ENCODE measurements at places on chromosomes 1 and 21.

DNA sequence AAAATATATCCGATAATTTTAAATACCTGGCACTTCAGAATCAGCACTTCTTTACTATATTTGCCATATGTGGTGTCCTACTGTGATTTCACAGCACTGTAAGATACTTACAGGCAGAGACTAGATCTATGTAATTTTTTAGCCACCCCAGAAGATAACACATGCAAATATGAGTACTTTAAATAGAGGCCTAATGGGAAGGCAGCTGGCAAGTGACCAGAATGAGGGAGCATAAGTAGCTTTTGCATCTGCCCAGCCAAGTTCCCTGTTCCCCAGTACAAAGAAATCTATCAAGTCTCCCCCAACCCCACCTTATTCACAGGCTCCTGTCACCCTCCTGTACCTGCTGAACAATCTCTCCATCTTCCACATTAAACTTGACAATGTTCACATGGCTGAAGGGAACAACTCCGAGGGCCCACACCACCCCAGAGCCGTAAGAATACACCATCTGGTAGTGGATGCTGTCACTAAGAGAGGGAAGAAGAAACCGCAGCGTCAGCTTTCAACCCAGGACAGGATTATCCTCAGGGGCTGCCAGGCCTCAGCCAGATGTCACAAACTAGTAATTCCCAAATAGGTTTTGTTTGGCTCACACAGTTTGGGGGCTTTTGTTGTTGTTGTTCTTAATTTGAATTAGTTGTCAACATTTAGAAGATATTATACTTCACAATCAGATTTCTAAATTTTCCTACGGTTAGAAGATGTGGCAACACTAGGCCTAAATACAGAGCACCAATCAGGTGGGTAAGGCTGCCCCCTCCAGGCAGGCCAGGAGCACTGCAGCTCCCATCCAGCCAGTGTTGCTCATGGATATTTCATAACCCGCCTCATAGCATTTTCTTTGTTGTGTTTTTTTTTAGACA lies 10.4 kb downstream of the EMC1 start:
- DNase-seq: no peak

DNA sequence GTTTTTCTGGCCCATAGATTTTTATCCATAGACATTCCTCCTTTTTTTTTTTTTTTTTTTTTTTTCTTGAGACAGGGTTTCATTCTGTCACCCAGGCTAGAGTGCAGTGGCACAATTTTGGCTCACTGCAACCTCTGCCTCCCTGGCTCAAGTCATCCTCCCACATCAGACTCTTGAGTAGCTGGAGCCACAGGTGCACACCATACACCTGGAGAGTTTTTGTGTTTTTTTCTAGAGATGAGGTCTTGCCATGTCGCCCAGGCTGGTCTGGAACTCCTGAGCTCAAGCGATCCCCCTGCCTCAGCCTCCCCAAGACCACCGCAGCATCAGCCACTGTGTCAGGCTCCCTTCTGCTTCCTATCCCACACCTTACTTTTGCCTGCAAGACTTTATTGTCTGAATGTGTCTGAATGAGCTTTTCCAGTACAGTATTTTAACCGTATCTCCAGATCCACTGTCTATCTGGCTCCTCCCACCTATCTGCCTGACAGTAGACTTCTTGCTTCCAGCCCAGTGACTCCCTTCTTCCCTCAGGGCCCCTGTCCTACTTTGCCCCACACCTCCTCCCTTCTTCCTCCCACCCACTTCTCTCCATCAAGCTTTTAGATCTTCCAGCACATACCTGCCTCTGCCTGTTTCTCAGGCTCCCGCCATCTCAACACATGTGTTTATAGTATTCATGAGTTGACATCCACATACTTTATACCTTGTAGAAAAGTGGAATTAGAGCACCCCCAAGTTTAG lies 6.1 kb downstream of the C1orf21 start:
- no peak for DNase-seq

DNA sequence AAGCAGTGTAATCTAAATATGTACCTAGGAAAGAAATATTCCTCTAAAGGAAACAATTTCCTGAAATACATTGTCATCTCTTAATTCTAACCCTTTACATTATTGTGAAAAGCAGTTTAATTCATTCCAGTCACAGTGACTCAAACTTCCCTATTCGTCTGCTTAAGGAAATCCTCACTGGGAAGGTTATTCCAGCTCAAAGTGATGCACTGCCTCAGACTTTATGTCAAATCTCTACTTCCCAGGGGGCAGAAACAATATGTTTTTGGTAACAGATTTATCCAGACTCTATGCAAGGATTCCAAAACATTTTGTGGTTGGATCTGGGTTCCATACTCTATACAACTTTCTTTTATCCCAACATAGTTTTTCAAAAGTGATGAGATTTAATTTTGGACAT lies 145.2 kb downstream of the NTMT2 start:
- no peak for DNase-seq

- no peak for DNase-seq
Measured at GRCh38 chr21:26032263-26032662, 138.3 kb downstream of the APP start.

GRCh38 chr21:45032332-45032731 lies 42.0 kb upstream of the ADARB1 start:
- DNase-seq: no peak

DNA sequence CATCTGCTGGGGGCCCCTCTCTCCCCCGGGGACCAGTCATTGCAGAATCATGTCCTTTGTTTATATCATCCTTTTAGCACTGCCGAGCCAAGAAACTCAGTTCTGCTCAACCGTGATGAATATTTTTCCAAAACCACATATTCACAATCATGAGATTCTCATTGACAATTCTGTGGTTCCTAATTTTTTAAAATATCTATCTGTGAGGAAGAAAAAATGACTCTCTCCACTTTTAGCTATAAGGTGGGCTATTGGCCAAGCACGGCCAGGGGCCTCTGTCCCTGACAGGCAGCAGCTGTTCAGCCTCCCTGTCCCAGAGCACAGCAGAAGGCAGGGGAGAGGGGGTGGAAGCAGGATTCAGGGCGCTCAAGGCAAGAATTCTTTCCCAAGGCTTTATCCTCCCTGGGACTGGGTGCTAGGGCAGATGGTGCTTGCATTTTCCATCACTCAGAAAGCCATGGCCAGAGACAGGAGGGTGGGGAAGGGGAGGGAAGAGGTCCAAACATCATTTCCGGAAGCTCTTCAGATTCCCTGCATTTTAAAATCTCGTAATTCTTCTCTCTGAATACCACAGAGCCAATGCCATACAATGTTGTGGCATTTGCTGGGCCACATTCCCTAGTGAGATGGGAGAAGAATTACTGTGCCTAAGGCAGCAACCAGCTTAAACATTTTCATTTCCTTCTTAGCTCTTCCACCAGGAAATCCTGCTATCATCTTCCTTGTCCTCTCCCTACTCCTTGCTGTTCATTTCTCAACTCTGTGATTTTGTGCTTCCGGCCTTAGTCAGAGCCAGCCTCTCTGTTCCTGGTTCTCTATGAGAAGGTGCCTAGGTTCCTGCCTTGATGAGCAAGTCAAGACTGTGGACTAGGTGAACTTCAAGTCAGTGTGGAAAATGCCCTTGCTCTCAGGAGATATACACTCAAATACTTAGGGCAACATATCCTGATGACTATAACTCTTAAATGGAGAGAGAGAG lies 60.3 kb downstream of the KCNJ6 start:
- DNase-seq: no peak

GRCh38 chr1:167650269-167651160 lies 20.5 kb downstream of the RCSD1 start:
- no peak for DNase-seq

DNA sequence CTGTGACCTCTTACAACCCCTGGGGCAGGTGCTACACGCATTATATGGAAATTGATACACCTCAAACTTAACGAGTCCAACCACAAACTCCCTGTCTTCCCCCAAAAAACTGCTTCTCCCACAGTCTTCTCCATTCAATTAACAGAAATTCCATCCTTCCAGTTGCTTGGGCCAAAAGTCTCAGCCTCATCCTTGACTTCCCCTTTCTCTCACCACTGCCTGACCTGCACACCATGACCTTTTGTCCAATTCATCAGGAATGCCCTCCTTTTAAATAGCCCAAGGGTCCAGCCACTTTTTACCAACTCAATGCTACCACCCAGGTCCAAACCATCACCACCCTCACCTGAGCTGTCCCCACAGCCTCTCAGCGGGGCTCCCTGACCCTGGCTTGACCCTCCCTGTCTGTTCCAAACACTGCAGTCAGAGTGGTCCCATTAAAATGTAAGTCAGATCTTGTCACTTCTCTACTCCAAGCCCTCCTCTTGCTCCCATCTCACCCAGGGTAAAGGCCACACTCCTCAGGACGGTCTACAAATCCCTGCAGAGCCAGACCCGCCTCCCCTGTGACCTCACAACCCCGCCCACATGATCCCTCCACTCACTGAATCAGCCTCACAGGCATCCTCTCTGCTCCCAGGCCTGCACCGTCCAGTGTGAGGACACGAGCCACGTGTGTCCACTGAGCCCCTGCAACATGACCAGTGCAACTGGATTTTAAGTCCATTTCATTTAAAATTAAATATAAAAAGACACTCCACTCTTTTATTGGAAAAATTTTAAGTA lies 18.5 kb downstream of the KCNN3 start:
- DNase-seq: no peak

GRCh38 chr1:1157426-1157913 lies 16.2 kb upstream of the TTLL10 start:
- DNase-seq: peak; percentile 55

GRCh38 chr1:109454497-109455133 lies 11.7 kb upstream of the SYPL2 start:
- DNase-seq: no peak
